ENCODE measurements at places on chromosomes 16 and 17. TPM values are rescaled to one million over a fixed set of nuclear protein-coding genes. Genes with fewer than 3 reads are reported as not detected.

MPV17L gene
- 13.1 TPM for polyA plus RNA-seq

SLC47A1 gene
- polyA plus RNA-seq: 16.6 TPM

SPATA32 gene
- 0.42 TPM for polyA plus RNA-seq

CNTNAP1 gene
- 8.9 TPM for polyA plus RNA-seq
